ENCODE measurements at places on chromosomes 4 and X. TPM values are rescaled to one million over a fixed set of nuclear protein-coding genes. Genes with fewer than 3 reads are reported as not detected.

The FAM193A gene
- total RNA-seq: 28.7 TPM

The SPARCL1 gene
- 0.18 TPM for total RNA-seq

The MSX1 gene
- 35.1 TPM for total RNA-seq

The RAB33B gene
- total RNA-seq: 8.8 TPM

The PNMA6A gene
- not detected for total RNA-seq

The DUSP21 gene
- total RNA-seq: not detected

The TLR6 gene
- total RNA-seq: not detected

The S100G gene
- not detected for total RNA-seq

DNA sequence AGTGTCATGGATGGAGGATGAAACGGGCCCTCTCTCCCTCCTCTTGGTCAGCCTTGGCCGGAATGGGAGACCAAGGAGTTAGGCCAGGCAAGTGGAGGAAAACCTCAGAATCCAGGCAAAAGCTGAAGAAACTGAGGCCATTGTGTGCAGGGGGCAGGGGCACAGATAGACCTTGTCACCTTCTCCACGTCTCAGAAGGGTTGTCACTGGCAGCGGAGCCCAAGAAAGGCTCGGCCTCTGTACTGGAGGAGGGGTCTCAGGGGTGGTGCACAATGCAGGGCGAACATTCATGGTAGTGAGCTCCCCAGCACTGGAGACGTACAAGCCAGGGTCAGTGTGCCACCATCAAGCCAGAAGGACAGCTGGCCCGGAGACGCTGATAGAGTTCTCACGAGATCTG lies 139.5 kb downstream of the CPZ start:
- no peaks in the 10 kb centered on the region for H3K4me1 ChIP-seq
- H3K27ac ChIP-seq: no peak overlapping the region
- no peak for DNase-seq
- H3K27me3 ChIP-seq: no peaks in the 10 kb centered on the region

DNA sequence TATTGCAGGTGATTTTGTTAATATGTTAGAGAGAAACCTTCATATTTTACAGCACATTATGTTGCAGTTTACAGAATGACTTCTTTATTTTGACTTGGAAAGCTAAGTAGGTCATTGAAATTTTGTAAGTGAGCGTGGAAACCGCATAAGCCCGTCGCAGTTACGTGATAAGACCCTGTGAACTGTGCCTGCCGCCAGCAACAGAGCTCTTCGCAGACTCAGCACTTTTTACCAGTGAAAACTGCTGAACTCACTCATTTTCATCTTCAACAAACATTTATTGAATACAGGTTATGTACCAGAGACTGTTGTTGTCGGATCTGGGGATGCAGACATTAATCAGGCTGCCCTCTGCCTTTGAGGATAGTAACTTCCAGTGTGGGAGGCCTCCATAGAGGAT lies 355.7 kb downstream of the HS3ST1 start:
- no peak overlapping the region for H3K27ac ChIP-seq
- H3K36me3 ChIP-seq: no peaks in the 10 kb centered on the region
- peaks cover 3% of the 10 kb centered on the region for H3K4me1 ChIP-seq
- no peak overlapping the region for H3K4me3 ChIP-seq
- DNase-seq: no peak
- H3K27me3 ChIP-seq: no peaks in the 10 kb centered on the region

GRCh38 chr4:83172371-83172770 lies 57.8 kb upstream of the PLAC8 start:
- no peak for DNase-seq
- no peak overlapping the region for H3K4me3 ChIP-seq
- H3K4me1 ChIP-seq: no peaks in the 10 kb centered on the region
- H3K27me3 ChIP-seq: no peaks in the 10 kb centered on the region

DNA sequence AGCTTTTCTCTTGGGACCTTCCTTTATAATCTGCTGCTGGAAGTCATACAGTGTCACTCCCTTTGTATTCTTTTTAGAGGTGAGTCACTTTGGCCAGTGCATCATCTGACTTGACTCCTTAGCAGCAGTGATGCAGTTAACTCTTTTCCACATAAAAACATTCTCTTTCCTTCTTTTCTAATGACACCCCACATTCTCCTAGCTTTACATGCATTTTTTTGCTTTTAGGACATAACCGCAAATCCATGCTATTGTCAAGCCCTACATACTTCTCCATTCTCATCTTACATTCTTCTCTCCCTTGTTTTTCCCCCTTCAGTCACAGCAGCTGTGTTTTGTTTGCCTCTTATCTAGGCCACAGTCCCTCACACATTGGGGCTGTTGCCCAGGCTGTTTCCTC lies 55.1 kb downstream of the ZNF330 start:
- no peaks in the 10 kb centered on the region for H3K36me3 ChIP-seq
- H3K4me1 ChIP-seq: 0 out of 2 replicates have a peak, but pooled peaks cover 5% of the 10 kb centered on the region
- no peak overlapping the region for H3K4me3 ChIP-seq

- no peak overlapping the region for H3K4me3 ChIP-seq
- no peaks in the 10 kb centered on the region for H3K4me1 ChIP-seq
- no peaks in the 10 kb centered on the region for H3K36me3 ChIP-seq
- no peak overlapping the region for H3K27ac ChIP-seq
- no peaks in the 10 kb centered on the region for H3K27me3 ChIP-seq
Measured at GRCh38 chrX:131633285-131633917, 89.5 kb downstream of the OR13H1 start.

- peaks cover 3% of the 10 kb centered on the region for H3K4me1 ChIP-seq
- H3K36me3 ChIP-seq: no peaks in the 10 kb centered on the region
- H3K4me3 ChIP-seq: peak overlapping the region; percentile 69
- DNase-seq: no peak
- no peaks in the 10 kb centered on the region for H3K27me3 ChIP-seq
Measured at GRCh38 chrX:48800574-48801279, 1.1 kb upstream of the HDAC6 start.

GRCh38 chrX:48021026-48021900 lies 14.5 kb downstream of the SPACA5 start:
- peak overlapping the region; percentile 63 for H3K4me3 ChIP-seq
- H3K27me3 ChIP-seq: no peaks in the 10 kb centered on the region
- DNase-seq: peak; percentile 81
- H3K4me1 ChIP-seq: no peaks in the 10 kb centered on the region
- no peaks in the 10 kb centered on the region for H3K36me3 ChIP-seq
- peak overlapping the region; percentile 98 for H3K27ac ChIP-seq

DNA sequence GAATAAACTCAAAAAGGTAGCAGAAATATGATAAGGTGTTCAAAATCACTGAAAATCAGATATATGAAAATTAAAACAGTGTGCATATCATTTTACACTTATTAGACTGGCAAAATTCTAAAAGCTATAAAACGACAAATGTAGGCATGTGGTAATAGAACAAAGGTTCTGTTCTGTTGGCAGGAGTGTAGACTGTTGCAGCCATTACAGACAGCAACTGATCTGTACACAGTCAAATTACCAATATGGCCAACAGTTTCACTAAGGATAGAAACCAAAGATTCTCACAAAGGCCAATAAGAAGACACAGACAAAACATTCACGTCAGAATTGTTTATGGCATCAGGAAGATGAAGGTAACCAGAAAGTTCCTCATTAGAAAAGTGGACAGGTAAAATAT lies 112.8 kb upstream of the PLS3 start:
- no peak overlapping the region for H3K27ac ChIP-seq
- no peaks in the 10 kb centered on the region for H3K36me3 ChIP-seq
- no peak overlapping the region for H3K4me3 ChIP-seq
- no peaks in the 10 kb centered on the region for H3K27me3 ChIP-seq

GRCh38 chr4:105139646-105140045 lies 7.0 kb upstream of the TET2 start:
- H3K4me1 ChIP-seq: peaks cover 2% of the 10 kb centered on the region
- H3K27me3 ChIP-seq: no peaks in the 10 kb centered on the region
- H3K36me3 ChIP-seq: no peaks in the 10 kb centered on the region
- H3K4me3 ChIP-seq: no peak overlapping the region
- no peak for DNase-seq

DNA sequence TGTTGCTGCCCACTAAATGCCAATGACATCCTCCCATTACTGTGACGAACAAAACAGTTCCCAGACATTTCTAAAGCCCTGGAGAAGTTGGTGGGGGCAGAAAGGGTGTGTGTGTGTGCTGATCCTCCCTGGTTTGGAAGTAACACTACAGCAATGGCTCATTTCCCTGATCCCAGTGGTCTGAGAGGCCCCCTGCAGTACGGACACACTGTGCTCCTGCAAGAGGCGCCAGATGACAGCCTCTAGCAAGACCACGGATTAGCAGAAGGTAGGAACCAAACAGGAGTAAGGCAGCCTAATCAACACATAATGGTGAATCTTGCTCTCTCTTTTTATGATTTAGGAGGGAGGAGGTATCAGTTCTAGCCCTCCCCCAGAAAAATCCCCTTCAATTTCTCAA lies 49.6 kb downstream of the CHRDL1 start:
- no peaks in the 10 kb centered on the region for H3K36me3 ChIP-seq
- H3K4me1 ChIP-seq: no peaks in the 10 kb centered on the region
- H3K27ac ChIP-seq: no peak overlapping the region

GRCh38 chr4:136505020-136505419 lies 1027.3 kb downstream of the PCDH18 start:
- no peaks in the 10 kb centered on the region for H3K4me1 ChIP-seq
- H3K36me3 ChIP-seq: no peaks in the 10 kb centered on the region
- no peak for DNase-seq
- H3K27me3 ChIP-seq: no peaks in the 10 kb centered on the region
- no peak overlapping the region for H3K4me3 ChIP-seq

GRCh38 chrX:46180258-46180687 lies 364.9 kb downstream of the ZNF674 start:
- no peaks in the 10 kb centered on the region for H3K27me3 ChIP-seq
- H3K27ac ChIP-seq: peak overlapping the region; percentile 29
- H3K4me1 ChIP-seq: peaks cover under 1% of the 10 kb centered on the region
- H3K36me3 ChIP-seq: no peaks in the 10 kb centered on the region
- H3K4me3 ChIP-seq: no peak overlapping the region

DNA sequence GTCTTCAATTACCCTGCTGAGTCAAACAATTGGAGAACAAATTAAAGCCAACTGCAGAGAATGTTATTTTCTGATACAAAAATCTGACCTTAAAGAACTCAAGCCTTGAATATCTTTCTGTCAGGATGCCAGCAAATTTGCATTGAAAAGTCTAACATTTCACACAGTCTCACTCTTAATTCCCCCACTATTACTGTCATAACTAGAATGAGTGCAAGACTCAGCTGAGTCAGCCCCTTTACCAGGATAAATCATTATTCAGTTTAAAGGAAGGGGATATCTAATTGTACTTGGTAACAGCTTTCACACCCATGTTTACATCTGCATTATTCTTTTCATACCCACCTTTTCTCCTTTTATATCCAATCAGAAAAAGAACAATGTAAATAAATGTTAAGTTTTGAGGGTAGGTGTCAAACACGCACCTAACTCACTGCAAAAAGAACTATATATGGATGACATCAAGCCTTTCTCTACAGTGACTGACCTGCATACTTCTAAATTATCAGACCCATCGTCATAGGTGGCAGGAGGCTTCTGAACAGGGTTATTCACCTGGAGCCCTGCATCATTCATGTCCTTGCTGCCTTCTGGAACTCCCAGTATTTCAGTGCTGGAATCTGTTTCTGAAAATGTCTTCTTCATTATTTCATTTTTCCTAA lies 117.4 kb downstream of the TMA16 start:
- no peak overlapping the region for H3K4me3 ChIP-seq
- peaks cover 7% of the 10 kb centered on the region for H3K4me1 ChIP-seq
- H3K27ac ChIP-seq: no peak overlapping the region
- H3K27me3 ChIP-seq: no peaks in the 10 kb centered on the region
- DNase-seq: no peak
